ENCODE measurements at places on chromosomes 3 and 15. TPM values are rescaled to one million over a fixed set of nuclear protein-coding genes. Genes with fewer than 3 reads are reported as not detected.

The ZPLD1 gene
- total RNA-seq = not detected

The STAG1 gene
- 54.3 TPM for total RNA-seq

The MASP1 gene
- 10.9 TPM for total RNA-seq

The IL16 gene
- total RNA-seq = 80.2 TPM
